Stimulated activated CD4-positive, alpha-beta T cell treated with anti-CD3 and anti-CD28 coated beads, Interleukin-4, amount 100 ng/mL, for 24 hours (primary cell): ENCODE measurements at places on chromosomes 11 and 22.

DNA sequence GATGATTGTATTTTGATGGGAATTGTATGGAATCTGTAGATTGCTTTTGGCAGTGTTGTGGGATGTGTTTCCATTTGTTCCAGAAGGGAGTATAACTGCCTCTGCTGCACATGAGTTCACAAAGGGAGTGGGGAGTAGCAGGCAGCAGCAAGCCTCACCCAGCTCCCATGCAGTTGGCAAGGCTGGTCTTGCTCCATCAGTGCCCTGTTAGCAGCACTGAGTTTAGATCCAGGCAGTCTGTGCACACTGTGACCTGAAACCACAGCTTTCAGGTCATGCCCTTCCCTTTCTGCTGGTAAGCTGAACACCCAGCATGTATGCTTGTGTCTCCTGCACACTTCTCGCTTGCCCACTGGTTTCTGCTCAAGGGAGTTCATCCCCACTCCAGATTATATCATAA is 3.7 kb upstream of the NUCB2 start:
- no peak for DNase-seq

- DNase-seq, result no peak
These were observed 42.2 kb upstream of the FBLN1 start for GRCh38 chr22:45460288-45461109.

GRCh38 chr11:82757660-82758357 is 24.1 kb upstream of the FAM181B start:
- DNase-seq, result no peak

DNA sequence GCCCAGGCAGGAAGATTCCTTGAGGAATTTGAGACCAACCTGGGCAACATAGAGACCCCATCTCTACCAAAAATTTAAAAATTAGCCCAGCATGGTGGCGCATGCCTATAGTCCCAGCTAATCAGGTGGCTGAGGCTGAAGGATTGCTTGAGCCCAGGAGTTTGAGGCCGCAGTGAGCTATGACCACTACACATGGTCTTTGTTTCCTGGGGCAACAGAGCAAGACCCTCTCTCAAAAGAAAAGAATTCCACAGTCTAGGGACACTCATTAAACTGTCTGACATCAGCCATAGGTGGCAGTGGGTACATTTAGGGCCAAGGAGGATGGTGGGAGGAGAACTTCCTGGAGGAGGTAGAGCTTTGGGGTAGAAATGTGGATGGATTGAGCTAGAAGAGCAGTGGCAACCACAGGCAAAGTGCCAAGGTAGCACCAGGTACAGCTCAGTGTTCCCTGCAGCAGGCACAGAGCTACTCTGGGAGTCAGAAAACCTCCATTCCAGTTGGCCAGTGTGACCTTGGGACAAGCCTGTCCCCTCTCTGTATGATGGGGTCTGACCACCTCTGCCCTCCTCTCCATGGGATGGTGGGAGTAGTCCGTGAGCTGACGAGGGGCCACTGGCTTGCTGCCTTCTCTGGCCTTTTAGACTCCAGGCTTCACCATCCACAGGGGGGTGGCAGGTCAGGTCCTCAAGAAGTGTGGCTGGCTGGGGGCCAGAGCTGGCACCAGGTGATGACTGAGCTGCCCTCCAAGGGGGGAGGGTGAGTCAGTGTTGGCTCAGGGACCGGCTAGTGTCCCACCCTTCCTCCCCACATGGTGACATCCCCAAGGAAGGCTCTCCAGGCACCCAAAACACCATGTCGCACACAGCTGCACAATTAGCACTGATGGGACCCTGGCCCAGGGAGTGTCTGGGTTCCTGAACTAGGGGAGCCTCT is 3.7 kb upstream of the CLCF1 start:
- no peak for DNase-seq

GRCh38 chr11:85809863-85810262 is 1.1 kb downstream of the SYTL2 start:
- DNase-seq, result no peak

GRCh38 chr11:106644824-106645223 is 373.5 kb downstream of the GUCY1A2 start:
- DNase-seq, result no peak

DNA sequence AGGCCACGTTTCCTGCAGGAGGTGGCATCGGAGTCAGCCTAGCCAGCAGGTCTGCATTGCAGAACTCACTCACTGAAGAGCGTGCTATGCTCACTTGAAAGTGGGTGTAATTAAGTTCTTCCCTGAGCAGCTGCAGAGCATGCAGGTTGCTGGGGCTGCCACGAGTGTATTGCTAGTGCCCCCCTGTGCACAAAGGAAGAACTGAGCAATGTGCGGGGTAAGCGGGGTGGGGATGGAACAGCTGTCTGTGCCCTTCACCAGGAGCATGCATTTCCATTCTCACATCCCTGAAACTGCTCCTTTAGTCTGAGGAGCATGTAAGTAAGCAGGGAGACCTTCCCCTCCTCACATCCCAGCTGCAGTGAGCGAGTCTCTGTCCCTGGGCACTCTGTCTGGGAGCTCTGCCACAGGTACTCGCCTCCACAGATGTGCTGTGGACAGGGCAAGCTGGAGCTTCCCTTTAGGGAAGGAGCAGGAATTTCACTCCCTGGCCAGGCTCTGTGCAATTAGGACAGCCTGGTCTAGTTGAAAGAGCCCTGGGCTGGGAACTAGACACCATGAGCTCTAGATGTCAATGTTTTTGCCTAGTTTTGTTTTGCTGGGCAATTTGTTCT is 1031.8 kb downstream of the NTM start:
- no peak for DNase-seq

DNA sequence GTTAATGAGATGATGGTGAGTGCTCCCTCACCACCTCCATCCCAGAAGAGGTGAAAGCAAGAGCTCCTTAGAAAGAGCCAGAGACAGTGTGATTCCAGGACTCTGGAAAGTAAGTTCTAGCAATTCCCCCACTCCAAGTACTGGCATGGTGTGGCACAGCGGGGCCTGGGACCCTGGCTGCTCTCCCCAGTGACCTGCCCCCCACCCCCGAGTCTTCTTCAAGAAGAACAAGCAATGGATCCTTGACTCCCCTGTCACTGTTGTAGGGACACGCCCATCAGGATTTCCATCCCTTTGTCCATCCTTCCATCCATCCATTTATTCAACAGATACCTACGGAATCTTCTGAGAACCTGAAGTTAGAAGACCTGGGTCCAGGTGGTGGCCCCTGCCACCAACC is 44.4 kb downstream of the C11orf96 start:
- DNase-seq, result no peak

DNA sequence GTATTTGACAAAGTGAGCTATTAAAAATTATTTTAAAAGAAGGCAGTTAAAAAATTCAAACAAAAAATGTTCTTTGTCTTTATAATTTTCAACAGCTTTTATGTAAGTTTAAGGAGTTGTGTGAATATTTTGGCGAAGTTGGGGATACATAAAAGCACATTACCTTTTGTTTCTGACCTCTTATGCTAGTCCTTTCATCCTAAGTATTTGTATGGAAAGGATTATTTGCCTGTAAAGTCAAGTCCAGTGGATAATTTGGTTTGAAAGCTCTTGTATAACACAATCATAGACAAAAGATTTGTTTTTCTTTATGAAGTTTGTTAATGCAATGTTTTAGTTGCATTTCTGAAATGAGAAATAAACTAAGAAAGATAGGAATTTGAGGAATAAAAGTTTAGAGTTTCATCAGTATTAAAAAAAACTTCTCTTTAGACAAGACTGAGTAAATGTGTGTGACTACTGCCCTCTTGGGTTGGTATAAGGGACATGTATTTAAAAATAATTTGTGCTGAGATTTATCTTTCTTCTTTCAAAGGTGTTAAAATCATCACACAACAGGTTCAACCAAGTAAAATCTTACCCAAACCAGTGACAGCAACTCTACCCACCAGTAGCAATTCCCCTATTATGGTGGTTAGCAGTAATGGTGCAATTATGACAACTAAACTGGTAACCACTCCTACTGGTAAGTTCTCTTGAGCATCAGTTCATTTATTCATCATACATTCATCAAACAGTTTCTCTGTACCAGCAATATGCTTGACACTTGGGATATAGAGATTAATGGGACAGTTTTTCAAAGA is 68.2 kb downstream of the EMSY start:
- no peak for DNase-seq

GRCh38 chr11:69682221-69682620 is 7.1 kb upstream of the LTO1 start:
- DNase-seq, result no peak

GRCh38 chr11:131770801-131771200 is 400.4 kb downstream of the NTM start:
- no peak for DNase-seq

- DNase-seq, result no peak
These were observed 64.6 kb downstream of the EXT2 start for GRCh38 chr11:44159848-44160721.

DNA sequence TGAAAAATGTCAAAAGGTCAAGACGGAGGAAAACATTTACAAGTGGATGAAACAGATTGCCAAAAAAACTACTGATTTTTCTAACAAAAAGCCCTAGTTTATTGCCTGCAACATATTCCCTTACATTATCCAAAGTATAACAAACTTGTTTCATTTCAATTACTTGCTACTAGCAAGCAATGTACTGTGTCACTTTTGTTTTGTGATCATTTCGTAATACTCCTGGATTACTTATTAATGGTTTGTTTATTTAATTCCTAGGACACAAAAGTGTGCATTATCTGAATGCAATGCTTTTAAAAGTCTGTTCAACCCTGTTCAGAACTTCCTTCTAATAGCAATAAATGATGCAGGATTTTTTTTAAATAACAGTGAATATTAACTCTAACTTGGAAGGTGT is 50.9 kb downstream of the CCDC34 start:
- DNase-seq, result no peak

DNA sequence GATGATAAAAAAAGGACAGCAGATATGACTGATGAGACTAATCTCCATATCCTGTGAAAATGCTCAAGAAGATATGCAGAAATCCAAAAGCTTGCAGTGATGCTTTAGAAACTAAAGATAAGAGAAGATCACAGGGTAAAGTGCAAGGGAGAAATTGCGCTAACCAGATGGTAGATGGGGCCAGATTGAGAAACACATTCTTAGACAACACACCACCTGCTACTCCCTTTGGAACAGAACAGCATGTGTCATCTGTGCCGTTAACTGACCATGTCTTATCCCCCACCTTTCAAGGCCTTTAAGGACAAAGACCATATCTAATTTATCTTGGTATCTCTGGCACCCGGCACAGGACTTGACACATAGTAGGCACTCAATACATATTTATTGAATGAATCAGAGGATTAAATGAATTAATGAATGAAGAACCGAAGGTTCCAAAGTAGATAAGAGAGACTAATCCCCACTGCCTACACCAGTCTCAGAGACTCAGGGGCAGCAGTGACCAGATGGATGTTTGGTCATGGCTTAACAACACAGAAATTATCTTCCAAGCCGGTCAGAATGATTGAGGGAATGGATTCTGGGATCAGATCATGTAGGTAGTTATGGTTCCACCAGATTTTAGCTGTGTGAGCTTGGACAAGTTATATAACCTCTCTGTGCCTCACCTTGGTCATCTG is 12.3 kb upstream of the P2RY2 start:
- no peak for DNase-seq

GRCh38 chr22:17318817-17319216 is 50.4 kb upstream of the CECR2 start:
- no peak for DNase-seq
